ENCODE measurements at places on chromosomes 6 and 20.

- DNase-seq = no peak
These were observed 82.3 kb downstream of the DNAH8 start for GRCh38 chr6:38797391-38797790.

DNA sequence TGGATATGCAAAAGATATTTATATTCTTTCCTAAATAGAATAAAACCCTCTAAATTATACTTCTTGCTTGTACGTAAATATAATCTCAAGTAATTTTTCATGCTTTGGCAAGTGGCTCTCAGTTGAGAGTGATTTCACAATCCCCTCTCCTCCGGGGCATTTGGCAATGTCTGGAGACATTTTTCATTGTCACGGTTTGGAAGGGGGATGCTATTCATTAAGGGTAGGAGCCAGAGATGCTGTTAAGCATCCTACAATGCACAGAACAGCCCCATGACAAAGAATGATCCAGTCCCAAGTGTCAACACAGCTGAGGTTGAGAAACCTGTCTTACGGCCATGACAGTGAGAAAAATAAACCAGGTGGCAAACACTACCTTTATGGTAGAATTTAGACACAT lies 75.7 kb downstream of the AGPAT4 start:
- DNase-seq = no peak

GRCh38 chr20:50303573-50304500 lies 113.2 kb downstream of the CEBPB start:
- DNase-seq = no peak

GRCh38 chr6:20021795-20022194 lies 184.6 kb downstream of the ID4 start:
- DNase-seq = no peak

All from activated T-cell treated with anti-CD3 and anti-CD28 coated beads for 24 hours (primary cell).